ENCODE measurements at places on chromosomes 2 and 18.

GRCh38 chr2:55092439-55092838 lies 42.2 kb upstream of the RTN4 start:
- no peak for DNase-seq

DNA sequence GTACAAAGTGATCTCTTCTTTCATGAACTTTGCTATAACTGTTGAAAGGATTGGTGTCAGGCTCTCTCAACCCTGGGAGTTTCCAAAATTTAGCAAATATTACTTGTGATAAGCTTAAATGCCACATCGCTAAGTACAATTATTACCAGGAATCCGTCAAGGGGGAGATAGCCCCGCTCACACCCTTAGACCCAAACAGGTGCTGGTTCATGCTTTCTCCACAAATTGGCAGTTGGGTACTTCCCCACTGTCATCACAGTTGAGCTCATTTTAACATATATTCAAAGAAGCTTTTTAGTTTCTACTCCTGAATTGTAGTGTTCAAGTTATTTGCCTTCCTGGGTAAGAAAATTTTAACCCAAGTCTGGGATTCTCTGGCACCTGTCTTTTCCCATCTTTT lies 29.8 kb upstream of the EPB41L5 start:
- no peak for DNase-seq

- no peak for DNase-seq
These were observed 283.1 kb downstream of the TDRD15 start for GRCh38 chr2:21406911-21407310.

- DNase-seq = peak; percentile 89
These were observed at the start of gene CDC42EP3 for GRCh38 chr2:37671009-37671815. Gene CDC42EP3 (minus strand): TSS chr2:37671642. CDS start chr2:37646587, 25,055 bp downstream.

DNA sequence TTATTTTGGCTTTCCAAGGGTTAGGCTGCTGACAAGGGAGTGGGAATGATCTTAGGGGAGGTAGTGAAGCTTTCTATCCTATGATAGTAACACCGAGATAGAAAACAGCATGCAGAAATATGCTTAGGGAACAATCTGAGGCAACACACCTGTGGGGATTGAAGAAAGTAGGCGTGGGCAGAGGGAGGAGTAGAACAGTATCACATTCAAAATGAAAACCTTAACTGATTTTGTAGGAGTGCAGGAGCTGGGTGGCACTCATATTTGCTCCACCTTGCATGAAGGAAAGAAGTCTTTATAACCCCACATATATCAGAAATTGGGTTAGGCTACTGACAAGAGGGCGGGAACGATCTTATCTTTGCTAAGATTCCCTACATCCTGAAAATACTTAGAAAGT lies 762.2 kb upstream of the CNTNAP5 start:
- no peak for DNase-seq

- DNase-seq = no peak
These were observed 1329.8 kb downstream of the DSC3 start for GRCh38 chr18:29712785-29713184.

DNA sequence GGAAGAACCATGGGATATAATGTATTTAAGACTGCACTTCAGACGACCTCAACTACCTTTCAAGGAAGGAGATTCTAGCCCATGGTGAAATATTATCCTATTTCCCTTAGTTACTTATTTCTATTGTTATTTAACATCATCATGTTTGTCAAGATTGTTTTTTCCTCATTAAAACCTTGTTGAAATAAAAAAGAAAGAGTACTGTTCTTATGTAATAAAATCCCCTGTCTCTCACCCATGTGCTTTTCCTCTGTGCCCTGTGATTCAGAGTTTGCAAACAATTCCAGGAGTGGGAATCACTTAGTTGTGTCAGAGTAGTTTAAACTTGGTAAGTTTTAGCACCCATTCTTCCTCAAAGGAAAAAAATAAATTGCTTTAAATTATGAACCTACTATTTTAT lies 43.6 kb downstream of the ERBB4 start:
- no peak for DNase-seq

- DNase-seq = peak; percentile 63
These were observed 18.5 kb upstream of the EML6 start for GRCh38 chr2:54704688-54705605.

- no peak for DNase-seq
These were observed 232.2 kb downstream of the ZNF804A start for GRCh38 chr2:184830531-184830930.

GRCh38 chr2:18536100-18536499 lies 24.4 kb downstream of the RDH14 start:
- peak; percentile 28 for DNase-seq

DNA sequence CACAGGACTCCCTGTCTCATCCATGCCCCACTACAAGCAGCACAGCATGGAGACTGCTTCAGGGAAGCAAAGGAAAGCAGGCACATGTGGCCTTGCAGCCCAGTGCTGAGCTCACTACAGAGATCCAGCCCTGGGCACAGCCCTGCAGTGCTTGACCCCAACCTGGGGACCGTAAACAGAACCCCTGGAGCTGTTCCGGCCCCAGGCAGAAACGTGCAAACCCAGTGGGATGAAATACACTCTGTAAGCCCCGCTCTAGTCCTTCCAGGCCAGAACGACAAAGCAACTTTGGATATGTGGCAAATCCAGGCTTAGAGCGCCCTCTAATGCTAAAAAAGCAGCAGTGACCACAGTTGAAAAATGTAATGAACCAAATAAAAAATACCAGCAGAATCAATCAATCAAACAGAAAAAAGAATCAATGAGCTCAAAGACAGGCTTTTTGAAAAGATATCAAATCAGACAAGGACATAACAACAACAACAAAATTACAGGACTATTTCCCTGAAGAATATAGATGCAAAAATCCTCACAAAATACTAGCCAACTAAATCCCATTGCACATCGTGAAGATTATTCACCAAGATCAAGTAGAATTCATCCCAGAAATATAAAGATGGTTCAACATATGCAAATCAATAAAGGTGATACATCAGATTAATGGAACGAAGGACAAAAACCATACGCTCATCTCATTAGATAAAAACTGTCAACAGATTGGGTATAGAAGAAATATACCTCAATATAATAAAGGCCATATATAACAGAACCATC lies 45.6 kb downstream of the ZNF519 start:
- DNase-seq = peak; percentile 67

GRCh38 chr2:45622336-45623075 lies 11.4 kb upstream of the SRBD1 start:
- no peak for DNase-seq

DNA sequence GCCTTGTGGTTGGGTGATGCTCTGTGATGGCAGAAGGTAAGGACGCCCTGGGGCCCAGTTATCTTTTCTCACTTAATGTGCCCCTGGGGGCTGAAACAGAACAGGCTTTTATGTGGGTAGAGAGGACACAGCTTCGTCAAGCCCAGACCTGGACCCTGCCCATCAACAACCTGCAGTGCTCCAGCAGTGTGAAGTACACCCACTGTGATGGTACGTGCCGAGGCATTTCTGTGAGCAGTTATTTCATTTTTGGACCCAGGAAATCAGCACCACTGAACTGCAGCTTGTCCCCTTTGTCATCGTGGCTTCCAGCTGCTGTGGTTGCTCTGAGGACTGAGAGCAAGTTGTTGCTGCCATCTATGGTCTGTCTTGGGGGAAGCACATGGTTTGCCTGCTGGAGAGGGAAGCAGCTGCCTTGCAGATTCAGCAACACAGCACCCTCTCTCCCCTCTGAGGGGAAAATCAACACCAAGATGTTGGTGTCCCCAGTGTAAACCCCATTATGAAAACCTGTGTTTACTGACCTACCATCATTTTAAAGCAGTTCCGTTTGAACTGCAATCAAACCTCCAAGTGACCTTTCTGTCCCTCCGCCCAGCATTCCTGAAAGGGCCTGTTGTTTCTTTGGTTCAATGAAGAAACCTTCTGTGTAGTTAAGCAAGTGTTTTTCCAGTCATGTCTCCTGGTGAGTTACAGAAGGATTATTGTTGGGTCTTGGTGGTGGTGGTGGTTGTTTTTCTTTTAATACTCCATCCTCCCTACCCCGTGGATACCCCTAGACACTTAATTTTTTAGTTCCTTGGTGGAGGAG lies 158.2 kb downstream of the MGAT5 start:
- DNase-seq = peak; percentile 89

- no peak for DNase-seq
These were observed 40.0 kb downstream of the CPO start for GRCh38 chr2:206979365-206979764.

DNA sequence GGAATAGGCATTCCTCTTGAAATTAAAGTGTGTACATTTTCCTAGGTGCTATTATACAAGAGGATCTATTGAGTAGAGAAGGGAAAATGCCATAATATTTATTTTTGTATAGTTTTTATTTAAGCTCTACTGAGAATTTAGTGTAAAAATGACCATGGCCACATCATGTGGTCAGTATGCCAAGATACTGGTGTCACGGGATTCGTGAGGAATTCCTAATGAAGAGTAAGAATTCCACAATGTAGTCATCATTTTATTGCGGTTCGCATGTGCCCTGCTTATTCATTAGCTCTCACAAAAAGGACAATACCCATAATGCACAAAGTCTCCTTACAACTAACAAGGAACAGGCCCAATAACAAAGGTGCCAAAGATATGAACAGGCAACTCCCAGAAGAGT lies 39.3 kb upstream of the PARD3B start:
- peak; percentile 80 for DNase-seq

GRCh38 chr2:45176390-45176789 lies 167.1 kb upstream of the SIX2 start:
- DNase-seq = no peak

DNA sequence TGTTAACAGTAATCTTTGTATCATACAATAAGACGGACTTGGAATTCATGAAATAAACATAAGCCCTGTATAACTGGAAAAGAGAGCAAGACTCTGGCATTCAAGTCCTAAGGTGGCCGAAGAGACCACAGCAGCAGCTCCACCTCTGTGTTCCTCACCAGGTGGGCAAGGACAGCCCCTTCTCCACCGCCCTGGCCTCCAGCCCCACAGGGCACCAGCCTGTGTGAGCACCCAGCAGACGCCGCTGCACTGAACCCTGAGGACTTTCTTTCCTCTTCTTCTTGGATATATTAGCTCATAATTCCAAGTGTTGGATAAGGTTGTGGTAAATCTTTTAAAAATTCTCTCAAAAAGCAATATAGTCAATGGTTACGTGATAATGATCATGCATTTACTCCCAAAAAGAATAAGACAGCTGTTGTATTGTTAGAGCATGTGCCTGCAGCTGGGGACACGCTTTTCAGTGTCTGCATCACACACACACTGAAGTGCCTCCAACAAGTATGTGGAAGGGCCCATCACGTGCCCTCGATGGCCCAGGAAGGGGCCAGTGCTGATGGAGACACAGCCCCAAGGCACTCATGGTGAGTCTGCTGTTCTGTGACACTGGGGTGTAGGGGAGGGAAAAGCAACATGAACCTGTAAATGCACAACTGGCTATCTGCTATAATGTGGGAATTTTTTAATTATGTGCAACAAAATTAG lies 26.8 kb downstream of the FAM178B start:
- DNase-seq = no peak

- no peak for DNase-seq
These were observed 114.4 kb downstream of the ZNF385B start for GRCh38 chr2:179746981-179747380.

DNA sequence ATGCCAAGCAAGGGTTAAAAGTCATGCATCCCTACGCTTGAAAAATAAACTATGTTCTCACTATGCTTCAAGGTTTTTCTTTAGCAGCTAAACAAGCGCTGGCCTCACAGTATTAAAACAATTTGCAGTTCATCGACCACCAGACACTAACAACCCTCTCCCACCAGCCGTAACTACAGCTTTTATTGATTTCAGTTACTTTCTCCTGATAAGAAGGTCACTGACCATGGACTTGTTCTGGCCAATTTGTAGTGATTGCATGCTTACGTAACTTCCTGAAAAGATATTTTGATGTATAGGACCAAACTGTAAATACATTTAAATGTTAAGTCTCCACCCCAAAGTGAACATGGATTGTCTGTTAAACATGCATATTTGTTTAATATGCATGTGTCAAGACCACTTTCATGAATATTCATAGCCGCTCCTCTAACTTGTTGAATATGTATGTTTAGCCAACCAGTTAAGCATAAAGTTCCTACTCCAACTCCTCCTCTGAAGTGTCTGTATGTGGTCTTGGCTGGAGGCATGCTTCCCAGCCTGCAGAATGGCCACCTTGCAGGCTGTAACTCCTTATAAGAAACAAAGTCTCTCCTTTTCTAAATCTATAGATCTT lies 1.7 kb upstream of the THOC1 start:
- DNase-seq = no peak

GRCh38 chr2:28397043-28397381 lies 4.4 kb downstream of the FOSL2 start:
- no peak for DNase-seq

- no peak for DNase-seq
These were observed 229.5 kb downstream of the PIEZO2 start for GRCh38 chr18:10919851-10920250.

GRCh38 chr2:36354811-36355150 lies 797 bp upstream of the CRIM1 start:
- no peak for DNase-seq

GRCh38 chr2:61504949-61505348 lies 33.2 kb downstream of the XPO1 start:
- no peak for DNase-seq

DNA sequence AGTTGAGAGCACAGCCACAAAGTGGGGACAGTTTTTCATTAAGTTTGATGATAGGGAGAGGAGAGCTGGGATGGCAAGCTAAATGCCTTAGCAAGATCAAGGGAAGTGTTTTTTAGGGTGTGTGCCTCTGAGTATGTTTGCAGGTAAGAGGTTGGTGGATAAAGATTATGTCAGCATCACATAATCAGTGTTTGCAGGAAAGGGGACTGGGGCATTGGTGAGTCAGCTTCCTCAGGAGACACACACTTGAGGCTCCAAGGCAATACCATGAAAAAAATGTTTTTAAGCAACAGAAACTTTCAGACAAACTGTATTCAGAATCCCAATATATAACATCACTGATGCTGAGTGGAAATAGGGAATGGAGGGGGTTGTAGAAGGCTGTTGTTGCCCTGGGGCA lies 25.4 kb upstream of the DTNB start:
- no peak for DNase-seq

DNA sequence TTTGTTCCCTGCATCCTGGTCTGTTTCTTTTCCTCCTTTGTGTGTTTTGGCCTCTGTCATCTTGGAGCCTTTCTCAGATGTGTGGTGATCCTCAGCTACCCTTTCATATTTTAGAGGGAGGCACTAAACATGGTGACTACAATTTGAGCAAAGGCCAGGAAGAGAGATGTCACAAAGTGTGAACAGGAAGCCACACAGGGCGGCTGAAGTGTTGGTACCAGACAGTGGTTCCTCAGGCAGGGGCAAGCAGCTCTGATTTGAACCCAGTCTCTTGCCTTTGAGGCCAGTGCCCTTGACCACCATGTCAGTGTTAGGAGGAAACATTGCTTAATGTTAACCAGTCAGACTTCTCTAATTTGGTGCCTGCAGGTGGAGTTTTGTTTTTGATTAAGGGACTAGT lies 9.2 kb downstream of the LRRFIP1 start:
- no peak for DNase-seq

DNA sequence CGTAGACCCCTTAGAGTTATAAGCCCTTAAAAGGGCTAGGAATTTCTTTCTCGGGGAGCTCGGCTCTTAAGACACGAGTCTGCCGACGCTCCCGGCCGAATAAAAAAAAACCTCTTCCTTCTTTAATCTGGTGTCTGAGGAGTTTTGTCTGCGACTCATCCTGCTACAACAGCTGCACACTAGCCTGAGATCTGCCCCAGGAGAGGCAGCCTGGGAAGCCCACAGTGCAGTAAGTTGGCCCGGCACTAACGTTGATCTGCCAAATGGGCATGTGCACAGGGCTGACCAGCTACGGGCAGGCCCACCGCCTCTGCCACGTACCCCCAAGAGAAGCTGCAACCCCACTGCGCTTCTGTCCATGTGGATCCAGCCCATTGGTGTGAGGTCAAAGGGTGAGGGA lies 8.4 kb upstream of the LIMS2 start:
- DNase-seq = no peak

GRCh38 chr2:221310730-221311129 lies 261.4 kb downstream of the EPHA4 start:
- DNase-seq = no peak

Measured in GM03348 (cell line).